ENCODE measurements at places on chromosomes 7 and 10.

DNA sequence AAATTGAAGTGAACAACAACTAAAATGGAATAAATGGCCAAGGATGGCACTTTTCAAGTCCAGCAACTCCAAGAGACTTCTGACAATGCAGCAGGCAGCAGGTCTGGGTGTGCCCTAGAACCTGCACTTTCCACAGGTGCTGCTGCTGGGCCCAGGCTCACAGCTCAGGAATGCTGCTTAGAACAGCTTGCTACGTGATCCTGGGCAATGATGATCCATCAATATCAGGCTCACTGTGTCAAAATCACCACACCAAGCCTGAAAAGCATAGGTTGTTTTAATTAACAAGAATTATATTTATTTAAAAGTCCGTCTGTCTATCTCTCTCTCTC lies 148.4 kb downstream of the TNS3 start:
- DNase-seq, result no peak

- no peak for DNase-seq
These were observed 161.1 kb downstream of the PAXIP1 start for GRCh38 chr7:154841731-154842331.

DNA sequence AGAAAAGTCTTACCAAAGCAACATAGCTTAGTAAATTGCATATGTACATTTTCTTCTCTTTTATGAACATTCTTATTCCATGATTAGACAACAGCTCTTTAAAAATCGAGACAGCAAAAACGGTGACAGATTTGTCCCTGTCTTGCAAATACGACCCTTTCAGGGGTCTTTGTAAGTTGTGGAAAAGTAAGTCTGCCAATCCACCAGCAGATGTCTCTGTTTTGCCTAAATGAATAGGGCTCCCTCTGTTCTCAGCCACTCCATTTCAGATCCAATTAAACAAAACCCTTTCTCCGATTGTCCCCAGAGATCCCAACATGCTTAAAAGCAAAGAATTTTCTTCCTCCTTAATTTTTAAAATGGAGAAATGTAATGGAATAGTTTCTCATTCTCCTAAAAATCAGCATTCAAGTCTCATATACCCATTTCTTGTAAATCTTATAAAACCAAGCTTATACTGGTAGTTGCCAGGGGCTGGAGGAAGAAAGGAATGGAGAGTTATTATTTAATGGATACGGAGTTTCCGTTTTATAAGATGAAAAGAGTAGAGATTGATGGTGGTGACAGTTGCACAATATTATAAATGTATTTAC lies 61.0 kb upstream of the NFE2L3 start:
- peak; percentile 9 for DNase-seq

GRCh38 chr10:75530299-75530698 lies 98.9 kb downstream of the LRMDA start:
- peak; percentile 1 for DNase-seq

DNA sequence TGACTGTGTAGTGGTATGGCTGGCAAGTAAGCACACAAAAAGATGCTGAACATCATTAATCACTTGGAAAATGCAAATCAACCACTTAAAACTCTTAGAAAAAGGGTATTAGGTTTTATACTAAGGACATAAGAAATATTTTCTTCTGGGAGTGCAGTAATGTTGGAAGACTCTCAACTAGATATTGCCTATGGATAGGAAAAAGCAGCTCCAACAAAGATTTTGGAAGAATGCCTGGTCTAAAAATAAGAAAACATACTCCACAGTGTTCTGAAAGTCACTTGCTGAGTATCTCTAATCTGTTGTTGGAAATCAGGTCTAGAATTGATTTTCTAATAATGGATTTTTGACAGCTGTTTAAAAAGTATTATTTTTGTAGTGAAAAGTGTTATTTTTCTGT lies 50.8 kb upstream of the PHYHIPL start:
- no peak for DNase-seq

- no peak for DNase-seq
These were observed 59.7 kb downstream of the SEM1 start for GRCh38 chr7:96649981-96650380.

DNA sequence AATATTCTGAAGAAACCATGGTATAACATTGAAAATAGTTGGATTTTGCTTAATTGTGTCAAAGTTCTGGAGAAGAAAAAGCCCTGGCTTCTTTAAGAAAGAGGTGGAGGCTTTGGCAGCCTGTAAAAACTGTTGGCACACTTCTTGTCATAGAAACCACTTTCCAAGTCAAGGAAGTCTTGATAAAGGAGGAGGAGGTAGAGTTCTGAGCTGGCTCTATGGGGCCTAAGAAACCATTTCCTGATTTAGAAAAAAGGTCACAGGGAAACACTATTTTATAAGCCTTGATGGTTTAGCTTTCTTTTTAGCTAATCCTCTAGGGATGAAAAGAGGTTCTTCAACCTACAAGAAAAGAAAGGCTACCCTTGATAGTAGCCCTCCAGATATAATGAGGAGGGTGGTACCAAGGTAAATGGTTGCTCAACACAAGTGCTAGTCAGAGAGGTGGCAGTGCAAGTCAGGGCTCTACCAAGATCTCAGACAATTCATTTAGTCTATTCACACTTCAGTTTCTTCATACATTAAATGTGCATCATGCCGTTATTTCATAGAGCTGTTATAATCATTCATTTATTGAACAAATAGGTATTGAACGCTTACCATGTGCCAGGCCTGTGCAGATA lies 346.9 kb downstream of the RNLS start:
- DNase-seq, result no peak

- no peak for DNase-seq
These were observed 67.6 kb downstream of the C10orf120 start for GRCh38 chr10:122632031-122632430.

DNA sequence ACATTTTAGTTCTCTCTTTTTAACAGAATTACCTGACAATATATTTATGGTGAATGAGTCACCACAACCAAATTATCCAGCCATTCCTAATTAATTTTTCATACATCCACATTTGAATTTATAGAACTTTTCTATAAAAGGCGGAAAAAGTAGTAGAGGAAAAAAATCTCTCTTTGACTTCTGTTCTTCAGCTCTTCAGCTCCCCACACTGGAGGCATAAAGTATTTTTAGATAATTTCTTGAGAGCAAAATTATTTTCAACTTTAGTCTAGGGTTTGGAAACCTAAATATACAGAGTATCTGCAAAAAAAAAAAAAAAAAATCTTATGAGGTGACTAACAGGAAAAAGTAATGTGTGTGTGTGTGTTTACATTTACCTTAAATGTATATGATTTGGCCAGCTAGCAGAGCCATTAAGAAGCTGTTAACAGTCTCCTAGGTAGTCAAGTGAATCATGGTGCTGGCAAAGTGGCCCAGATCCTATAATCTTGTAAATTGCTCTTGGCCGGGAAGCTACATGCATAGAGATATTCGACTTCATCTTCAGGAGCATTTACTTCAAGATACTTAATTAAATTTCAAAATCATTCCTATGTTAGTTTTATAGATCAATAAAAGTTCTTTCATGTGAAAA lies 383.1 kb upstream of the STEAP1 start:
- DNase-seq, result no peak
